Pulmonary artery endothelial cell (primary cell): ENCODE measurements at places on chromosomes 3 and 15. TPM values are rescaled to one million over a fixed set of nuclear protein-coding genes. Genes with fewer than 3 reads are reported as not detected.

DNA sequence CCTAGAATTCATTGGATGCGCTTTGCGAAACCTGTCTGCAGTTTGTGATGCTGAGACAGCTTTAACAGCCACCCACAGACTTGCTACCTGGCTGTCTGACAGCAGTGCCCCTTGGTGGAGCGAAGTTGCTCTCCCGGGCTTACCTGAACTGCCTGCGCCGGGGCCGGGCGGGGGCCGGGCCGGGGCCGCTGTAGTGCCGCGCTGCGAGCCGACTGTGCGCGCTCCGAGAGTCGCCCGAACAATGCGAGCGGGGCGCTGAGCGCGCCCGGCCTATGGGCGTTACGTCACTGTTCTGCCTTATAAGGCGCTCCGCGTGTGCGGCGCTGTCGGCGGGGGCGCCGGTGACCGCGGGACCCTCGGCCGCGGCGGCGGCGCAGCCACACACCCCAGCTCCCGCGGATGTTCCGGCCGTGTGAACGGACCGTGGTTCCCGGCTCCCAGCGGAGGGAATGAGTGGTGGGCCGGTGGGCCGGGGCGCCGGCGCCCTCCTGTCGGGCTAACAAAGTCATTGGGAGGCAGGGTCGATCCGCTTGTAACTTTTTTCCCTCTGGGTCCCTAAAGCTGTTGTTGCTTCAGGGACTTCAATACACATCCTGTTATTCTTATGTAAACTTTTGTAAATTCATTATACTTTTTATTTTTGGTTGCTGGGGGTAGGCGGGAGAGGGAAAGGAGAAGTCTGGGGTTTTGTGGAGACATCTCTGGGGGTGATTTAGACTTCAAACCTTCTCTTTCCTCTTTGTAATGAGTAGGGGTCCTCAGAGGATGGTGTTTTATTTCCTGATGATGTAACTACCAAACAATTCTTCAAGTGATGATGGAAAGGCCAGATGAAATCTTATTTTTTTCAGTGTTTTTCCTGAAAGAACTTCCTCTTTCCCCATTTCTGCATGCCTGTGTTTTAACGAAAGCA is 58.5 kb downstream of the CMSS1 start:
- peak; percentile 43 for DNase-seq

DNA sequence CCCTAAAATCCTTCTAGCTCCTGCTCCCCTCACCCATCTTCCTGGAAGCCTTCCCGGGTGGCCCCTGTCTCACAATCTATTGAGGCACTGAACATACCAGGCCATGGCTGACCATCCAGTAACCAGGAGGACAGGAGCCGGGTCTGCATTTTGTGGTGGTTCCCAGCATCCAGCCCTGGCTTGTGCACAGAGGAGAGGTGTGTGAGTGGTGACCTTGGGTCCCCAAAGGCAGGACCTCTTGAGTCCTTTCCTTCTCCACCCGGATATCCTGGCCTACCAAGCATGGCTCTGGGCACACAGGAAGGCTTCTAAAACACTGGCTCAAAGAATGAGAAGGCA is 7.8 kb downstream of the CSK start:
- DNase-seq: no peak

The TIMP4 gene
- total RNA-seq: 0.07 and 0.46 TPM in 2 replicates

GRCh38 chr3:42090973-42091731 is at the start of gene TRAK1:
Gene TRAK1 (plus strand): TSS chr3:42091357. CDS start chr3:42091470, 113 bp downstream.
- no peak for DNase-seq

GRCh38 chr3:9704347-9705322 is 1.0 kb downstream of the CPNE9 start:
- no peak for DNase-seq

DNA sequence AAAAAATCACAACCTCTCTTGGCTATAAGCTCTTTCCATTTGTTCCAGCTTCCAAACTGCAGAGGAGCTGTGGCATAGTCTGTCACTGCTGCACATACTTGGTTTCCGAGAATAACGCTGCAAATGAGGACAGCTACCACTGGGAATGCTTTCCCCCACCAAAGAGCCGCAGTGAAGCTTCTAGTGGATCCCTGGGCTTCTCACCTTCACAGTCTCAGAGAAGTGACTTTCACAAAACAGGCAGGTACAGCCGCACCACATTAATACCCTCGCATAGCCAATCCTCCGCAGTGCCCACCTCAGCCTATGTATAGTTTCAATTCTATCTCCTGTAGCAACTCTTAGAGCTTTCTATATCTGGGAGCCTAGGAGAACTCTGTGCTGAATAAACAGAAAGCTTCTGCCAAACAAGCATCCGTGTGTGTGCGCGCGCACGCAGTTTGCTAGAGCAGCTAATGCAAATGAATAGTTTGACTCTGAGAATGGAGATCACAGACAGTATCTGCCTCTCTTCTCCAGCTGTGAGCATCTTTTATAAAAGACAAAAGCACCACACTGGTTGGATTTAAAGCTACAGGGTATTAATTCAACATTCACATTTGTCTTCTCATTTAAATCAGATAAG is 81.9 kb upstream of the PLXND1 start:
- peak; percentile 10 for DNase-seq

GRCh38 chr3:12180218-12180617 is 21.5 kb upstream of the TIMP4 start:
- DNase-seq: peak; percentile 26

DNA sequence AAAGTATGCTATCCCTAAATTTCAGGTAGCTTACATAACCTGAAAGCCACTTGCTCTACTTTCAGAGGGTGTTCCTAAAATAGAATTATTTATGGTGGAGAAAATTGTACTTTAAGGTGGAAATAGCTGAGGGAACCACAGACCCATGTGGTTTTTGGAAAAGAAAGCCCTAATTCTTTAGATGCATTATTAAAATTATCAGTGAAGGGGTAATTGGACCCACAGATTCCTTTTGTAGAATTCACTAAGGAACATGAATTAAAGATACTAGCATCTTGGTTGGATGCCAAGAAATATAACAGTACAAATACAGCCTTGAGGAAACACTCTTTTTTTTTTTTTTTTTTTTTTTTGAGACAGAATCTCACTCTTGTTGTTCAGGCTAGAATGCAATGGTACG is 37.8 kb downstream of the DPPA2 start:
- DNase-seq: no peak

The PRSS50 gene
- not detected in 2 replicates for total RNA-seq

- DNase-seq: no peak
Measured at GRCh38 chr3:66177026-66177425, 43.8 kb upstream of the SLC25A26 start.

The LMOD3 gene
- not detected in 2 replicates for total RNA-seq

DNA sequence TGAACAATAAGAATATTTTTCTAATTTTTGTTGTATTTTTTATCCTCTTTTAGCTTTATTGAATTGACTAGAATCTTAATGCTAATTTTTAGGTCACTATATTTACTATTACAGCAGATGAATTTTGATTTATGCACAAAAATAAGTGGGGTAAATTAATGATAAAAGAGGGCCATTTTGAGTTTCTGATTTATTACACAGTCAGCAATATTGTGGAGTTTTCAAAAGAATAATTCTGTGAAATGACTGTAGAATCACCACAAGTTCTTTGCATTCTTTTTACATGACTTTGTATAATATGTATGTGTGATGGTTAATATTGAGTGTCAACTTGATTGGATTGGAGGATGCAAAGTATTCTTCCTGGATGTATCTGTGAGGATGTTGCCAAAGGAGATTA is 812.4 kb upstream of the DPPA4 start:
- no peak for DNase-seq

DNA sequence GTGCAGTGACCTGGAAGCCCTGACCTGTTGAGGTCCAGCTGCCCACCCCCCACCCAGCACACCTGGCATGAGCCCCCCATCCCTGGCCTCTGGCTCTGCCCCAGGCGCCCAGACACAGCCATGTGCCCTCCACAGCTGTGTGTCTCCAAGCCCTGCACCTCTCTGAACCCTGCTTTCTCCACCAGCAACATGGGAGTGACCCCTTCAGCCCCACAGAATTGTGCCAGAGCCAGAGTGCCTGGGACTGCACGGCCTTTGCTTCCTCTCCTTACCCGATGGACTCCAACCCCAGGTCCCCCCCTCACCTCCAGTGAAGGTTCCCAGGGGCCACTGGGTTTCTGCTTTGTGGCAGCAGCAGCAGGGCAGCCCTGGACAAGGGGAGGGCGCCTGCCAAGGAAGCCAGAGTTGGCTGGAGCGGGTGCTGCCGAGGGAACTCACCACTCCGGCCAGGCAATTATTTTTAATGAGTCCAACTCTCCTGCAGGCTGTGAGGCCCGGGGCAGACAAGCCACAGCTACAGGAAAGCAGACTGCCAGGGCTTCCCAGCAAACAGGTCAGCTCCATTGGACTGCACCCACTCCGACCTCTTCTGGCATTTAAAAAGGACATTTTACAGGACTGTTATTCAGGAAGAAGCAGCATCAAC is 24.1 kb downstream of the PRR20G start:
- DNase-seq: no peak

GRCh38 chr15:76976572-76977270 is 18.2 kb upstream of the PSTPIP1 start:
- no peak for DNase-seq

The CEMIP gene
- 0.11 and 0.13 TPM in 2 replicates for total RNA-seq

GRCh38 chr15:33547876-33548275 is 237.1 kb downstream of the RYR3 start:
- peak; percentile 2 for DNase-seq

GRCh38 chr3:156483426-156483825 is 71.5 kb downstream of the SSR3 start:
- DNase-seq: peak; percentile 15

DNA sequence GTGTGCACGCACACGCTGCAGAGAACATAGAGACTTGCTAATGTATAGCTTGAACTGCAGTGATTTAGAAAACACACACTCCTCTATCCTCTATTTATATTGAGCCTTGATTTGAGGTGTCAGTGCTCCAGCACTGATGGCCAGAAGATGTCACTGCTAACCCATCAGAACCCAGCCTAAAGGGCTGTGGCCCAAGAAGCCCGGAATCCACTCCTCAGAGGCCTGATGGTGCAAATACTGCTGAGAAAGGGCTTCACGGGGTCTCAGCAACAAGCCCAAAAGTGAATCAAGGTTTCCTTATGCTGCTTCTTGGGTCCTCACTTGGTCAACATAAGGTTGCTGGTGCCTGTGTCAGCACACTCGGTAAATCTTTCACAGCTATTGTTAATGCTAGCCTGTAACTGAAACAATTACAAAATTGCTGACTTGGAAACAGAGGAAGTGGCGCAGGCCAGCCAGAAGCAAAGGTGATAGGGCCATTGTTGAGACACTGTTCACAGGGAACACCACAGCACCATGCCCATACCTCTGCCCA is 60.3 kb downstream of the HEG1 start:
- DNase-seq: no peak

- DNase-seq: no peak
Measured at GRCh38 chr15:80208758-80209734, 43.0 kb downstream of the CTXND1 start.

GRCh38 chr3:172973799-172974198 is 167.2 kb downstream of the SPATA16 start:
- DNase-seq: no peak

DNA sequence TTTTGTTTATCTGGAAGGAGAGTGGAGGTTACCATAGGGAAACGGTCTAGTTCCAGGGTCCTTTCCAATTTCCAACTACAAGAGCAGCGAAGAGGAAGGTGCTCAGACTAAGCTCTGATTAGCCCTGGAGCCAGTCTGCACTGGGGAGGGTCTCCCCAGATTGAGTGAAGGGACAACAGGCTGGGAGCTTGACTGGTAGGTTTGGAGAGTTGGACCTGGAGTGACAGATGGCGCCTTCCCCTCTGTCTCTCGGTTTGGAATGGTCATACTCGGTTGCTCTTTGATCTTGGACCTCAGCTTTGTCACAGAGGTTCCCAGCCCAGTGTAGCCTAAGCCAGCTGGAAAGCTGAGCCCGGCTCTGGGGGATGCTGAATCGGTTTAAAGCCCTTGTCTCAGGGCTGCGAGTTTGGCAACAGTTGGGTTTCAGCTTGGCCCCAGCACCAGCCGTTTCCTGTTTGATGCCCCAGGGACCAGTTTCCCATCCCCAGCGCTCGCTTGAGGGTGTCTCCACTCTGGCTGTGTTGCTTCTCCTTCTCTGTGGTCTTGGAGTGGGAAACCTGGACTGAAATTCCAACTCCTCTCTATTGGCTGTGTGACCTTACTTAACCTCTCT is 53.1 kb upstream of the ULK4 start:
- DNase-seq: no peak

The UROC1 gene
- total RNA-seq: not detected in 2 replicates

The CCDC33 gene
- total RNA-seq: not detected in 2 replicates

The ROPN1 gene
- total RNA-seq: not detected in 2 replicates

The UBE2Q2 gene
- 36.9 and 41.1 TPM in 2 replicates for total RNA-seq

- no peak for DNase-seq
Measured at GRCh38 chr3:18443665-18444594, 18.8 kb upstream of the SATB1 start.

DNA sequence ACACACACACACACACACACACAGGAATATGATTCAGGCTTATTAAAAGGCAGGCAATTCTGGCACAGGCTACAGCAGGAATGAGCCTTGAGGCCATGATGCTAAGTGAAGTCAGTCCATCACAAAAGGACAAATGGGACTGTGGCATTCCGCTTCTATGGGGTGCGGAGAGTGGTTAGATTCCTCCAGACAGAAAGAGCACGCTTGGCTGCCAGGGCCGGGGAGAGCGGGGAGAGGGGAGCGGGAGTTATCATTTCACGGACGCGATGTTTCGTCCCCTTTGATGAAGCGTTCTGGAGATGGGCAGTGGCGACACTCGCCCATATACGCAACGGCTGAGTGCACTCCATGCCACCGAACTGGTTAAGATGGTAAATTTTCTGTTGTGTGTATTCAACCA is 58.5 kb upstream of the FAM174B start:
- no peak for DNase-seq

DNA sequence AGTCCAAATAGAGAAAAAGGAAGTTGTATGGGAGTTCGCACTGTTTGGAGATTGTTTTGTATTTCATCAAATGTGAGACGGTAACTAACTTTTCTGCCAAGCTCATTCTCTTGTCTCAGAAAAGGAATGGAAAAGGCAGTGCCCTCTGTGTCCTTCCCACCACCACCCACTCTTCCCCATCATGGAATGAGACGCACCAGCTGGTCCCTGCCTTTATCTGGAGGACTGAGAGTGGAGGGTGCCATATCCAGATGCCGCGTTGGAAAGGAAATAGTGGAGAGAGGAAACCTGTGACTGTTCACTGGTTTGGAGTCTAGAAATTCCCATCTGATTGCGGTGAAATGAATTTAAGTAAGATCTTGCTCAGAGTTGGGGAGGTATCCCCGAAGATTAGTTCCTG is 3.7 kb upstream of the CCK start:
- no peak for DNase-seq

DNA sequence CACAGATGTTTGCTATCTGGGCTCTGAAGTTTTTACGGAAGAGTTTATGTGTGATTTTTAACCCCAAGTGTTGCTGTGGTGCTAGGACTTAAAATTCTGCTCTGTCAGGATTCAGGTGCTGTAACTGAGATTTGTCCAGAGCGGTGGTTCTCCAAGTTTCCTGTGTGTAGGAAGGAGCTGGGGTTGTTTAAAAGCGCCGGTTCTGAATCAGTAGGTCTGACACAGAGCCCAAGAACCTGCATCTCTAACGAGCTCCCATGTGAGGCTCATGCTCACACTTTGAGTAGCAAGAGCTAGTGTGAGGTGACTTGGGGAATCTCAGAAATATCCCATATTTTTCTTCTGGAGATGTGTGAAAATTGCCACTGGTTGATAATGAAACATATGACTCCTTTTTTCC is 325.5 kb downstream of the SATB1 start:
- no peak for DNase-seq

GRCh38 chr15:38593524-38593923 is 28.9 kb upstream of the RASGRP1 start:
- no peak for DNase-seq

GRCh38 chr3:14378415-14378814 is 24.0 kb upstream of the SLC6A6 start:
- no peak for DNase-seq

- no peak for DNase-seq
Measured at GRCh38 chr3:154307363-154307762, 16.9 kb downstream of the DHX36 start.

The C3orf80 gene
- total RNA-seq: 0.04 and 0.07 TPM in 2 replicates
